ENCODE measurements at places on chromosomes 3 and 15. TPM values are rescaled to one million over a fixed set of nuclear protein-coding genes. Genes with fewer than 3 reads are reported as not detected.

DNA sequence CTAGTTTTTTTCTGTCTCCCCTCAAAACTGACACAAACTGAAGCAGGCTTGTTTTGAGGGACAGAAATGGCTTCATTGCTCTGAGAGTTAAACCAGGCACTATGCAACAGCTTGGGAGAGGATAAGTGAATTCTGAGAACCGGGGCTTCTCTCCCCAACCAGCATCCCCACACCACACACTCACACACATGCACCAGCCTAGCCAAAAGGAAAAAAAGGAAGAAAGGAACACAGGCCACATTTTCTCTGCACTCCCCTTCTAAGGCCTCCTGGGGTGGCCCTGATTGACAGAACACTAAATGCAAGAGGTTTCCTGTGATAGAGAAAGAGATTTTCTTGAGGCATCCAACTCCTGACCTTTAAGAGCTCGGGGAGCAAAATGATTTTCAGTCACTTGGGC lies 177.5 kb downstream of the TLE3 start:
- DNase-seq, result no peak

KCNAB1 gene
- total RNA-seq, result not detected

NRG4 gene
- under 0.01 TPM for total RNA-seq

- DNase-seq, result peak; percentile 3
Measured at GRCh38 chr3:6578526-6578925, 282.4 kb upstream of the GRM7 start.

ARHGEF26 gene
- total RNA-seq, result 1.7 TPM
